Hematopoietic multipotent progenitor cell (in vitro differentiated cells): ENCODE measurements at places on chromosomes 3 and 15.

- no peak for DNase-seq
Observed at GRCh38 chr15:39124155-39124552, 456.7 kb upstream of the THBS1 start.

GRCh38 chr3:64450396-64450956 lies 225.2 kb upstream of the PRICKLE2 start:
- DNase-seq = no peak

DNA sequence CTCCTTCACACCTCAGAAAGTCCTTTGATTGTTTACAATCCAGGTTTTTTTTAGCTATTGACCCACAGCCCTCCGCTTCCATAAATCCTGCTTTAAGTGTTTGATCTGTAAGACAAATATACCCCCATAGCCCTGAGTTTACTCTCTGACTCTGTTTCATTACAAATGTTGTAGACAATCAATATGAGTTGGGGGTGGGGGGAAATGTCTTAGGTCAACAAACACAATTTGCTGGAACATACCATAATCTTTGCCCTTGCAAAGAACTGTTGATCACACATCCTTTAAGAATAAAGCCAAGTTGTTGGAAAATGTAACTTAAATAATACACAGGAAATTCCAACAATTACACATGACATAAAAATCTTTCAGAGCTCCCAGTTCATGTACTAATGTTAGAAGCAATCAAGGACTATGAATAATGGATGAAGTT lies 301.8 kb upstream of the SEMA6D start:
- DNase-seq = no peak

DNA sequence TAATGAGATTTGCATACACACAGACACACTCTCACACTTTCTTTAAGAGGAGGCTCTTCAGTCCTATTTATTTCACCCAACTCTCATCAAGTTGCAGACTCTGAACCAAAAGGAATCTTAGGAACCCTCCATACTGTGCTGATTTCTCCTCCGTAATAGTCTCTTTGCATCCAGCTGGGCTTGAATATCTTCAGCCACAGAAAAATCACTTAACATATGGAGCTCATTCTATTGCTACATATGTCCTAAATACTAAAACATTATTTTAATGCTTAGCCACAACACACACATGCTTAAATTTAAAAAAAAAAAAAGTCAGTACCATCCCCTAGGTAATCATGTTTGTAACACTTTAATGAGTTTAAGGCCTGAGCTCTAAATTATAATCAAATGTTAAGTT lies 287.5 kb upstream of the CNTN6 start:
- no peak for DNase-seq

DNA sequence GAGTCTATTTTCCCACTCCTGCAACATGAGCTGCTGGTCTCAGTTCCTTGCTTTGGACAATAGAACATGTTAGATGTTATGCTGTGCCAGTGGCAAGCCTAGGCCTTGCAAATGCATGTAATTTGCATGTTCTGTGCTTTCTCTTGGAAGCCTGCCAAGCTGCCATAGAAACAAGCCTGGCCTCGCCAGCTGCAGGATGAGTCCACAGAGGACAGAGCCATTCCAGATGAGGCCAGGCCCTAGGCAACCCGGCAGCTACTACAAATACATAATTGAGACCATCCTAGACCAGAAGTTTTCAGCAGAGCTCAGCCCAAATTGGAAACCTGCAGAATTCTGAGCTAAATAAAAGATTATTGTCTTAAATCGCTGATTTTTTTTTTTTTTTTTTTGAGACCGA lies 39.6 kb downstream of the TRIM69 start:
- DNase-seq = no peak

DNA sequence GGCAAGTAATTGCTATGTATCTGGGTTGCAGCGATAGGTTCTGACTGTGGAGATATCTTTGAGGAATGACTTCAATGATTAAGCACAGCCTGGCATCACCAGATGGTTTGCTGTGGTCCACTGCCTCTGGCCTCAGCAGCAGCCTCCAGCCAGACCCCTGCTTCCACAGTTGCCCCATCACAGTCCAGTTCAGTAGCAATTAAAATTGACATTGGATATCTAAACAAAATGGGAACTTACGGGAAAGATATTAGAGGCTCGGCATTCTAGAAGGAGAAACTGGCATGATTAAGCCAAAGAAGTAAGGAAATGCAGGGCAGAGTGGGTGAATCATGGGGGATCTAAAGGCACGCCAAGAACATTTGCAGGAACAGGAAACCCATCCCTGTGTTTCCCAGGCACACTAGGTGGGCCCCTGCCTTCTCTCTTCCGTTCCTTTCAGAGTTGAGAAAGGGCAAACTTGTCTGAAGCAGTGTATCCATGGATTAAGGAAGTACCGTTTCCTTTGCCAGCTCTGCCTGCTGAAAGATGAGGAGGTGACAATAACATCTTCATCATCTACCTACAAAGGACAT lies 36.3 kb upstream of the SH3BP5 start:
- no peak for DNase-seq

DNA sequence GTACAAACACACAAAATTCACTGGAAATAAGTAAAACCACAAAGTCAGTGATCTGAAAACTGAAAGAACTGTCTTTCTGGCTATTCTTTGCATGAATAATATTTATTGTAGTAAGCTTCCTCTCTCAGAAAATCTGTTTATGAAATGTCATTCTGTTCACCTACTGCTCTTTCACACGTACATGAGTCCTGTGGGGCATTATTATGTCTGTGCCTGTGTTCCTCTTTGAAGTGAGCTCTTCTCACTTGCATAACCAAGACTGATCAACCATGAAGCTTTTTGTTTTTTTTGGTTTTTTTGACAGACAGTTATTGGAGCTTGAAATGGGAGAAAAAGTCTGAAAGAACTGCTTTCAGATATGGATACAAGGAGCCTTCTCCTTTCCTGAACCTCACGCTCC lies 195.8 kb downstream of the PLCH1 start:
- DNase-seq = peak; percentile 26

GRCh38 chr3:100358413-100358812 lies 23.9 kb downstream of the NIT2 start:
- no peak for DNase-seq

- no peak for DNase-seq
Observed at GRCh38 chr3:1214933-1215332, 122.1 kb downstream of the CNTN6 start.

- DNase-seq = no peak
Observed at GRCh38 chr3:101854608-101855304, 5.4 kb downstream of the NFKBIZ start.

- DNase-seq = no peak
Observed at GRCh38 chr3:128491941-128492670, 895 bp downstream of the GATA2 start.

DNA sequence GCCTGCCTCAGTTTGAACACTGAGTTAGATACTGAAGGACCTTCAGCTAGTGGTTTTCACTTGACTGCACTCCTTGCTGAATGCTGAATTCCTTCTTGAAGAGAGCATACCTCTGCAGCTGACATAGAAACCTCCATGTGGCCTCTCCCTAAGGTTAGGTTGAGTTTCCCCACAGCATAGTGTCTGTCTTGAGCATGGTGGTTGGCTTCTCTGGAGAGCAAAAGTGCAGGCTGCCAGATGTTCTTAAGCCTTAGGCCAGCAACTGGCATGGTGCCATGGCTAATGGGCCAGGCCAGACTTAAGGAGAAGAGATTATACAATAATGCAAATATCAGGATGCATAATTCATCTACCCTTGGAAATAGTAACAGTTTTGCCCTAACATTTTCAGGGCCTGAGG lies 545.6 kb upstream of the ZNF385D start:
- no peak for DNase-seq

GRCh38 chr3:4396006-4396405 lies 71.1 kb downstream of the SUMF1 start:
- no peak for DNase-seq

GRCh38 chr15:78766041-78766440 lies 45.2 kb downstream of the ADAMTS7 start:
- no peak for DNase-seq
